ENCODE measurements at places on chromosomes 2 and 18.
A peak's percentile ranks its signal among the peaks of the same experiment; 100 is the strongest.

- DNase-seq = no peak
These were observed 61.2 kb upstream of the CABLES1 start for GRCh38 chr18:23073996-23074606.

DNA sequence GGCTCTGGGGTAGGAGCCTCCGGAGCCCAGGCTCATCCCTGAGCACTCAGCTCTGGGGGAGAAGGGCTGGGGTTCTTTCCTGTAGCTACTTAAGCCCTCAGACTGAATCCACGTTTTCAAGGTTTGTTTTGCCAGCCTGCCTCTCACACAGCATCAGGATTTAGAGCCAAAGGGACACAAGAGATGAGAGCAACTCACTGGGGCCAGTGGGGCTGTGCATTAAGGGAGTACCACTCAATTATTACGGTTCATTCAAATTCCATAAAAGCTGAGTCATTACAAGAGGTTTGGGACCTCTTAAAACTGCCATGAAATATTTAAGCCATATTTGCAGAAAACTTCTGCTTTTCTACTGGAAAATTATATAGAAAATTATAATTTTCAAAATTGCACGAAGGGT is 17.1 kb upstream of the SNED1 start:
- peak; percentile 13 for DNase-seq

GRCh38 chr2:82055846-82056245 is 1751.3 kb upstream of the LRRTM1 start:
- DNase-seq = no peak

DNA sequence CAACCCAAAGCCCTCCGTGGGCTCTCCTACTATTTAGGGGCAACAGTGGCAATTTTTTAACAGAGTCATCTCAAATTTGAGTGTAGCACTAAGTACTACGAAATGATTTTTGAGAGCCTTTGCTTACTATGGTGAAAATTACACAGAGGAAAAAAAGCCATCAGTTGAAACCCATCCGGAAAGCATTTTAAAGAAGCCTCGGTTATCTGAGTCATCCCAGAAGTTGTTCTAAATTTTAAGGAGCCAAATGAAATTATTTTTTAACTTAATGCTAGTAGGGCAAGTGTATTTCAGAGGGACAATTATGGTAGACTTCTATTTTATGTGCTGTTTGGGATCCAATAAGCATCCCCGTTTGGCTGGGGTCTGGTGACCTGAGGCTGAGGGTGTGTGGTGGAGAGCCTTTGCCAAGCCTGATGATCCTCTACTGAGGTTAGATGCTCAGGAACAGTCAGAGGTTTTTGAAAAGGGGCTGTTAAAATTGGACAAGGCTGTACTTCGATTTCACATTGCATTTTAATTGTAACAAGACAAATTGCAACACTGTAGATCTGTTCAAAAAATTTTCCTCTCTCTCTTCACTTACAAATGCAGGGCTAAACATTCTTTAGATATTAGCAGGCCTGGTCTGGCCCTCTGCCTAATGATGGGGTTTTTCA is 47.0 kb downstream of the RAPGEF4 start:
- peak; percentile 5 for DNase-seq

- DNase-seq = peak; percentile 7
These were observed 906 bp downstream of the IKZF2 start for GRCh38 chr2:213150315-213151097.

GRCh38 chr2:112301171-112301584 is 25.8 kb downstream of the ZC3H6 start:
- peak; percentile 81 for DNase-seq

DNA sequence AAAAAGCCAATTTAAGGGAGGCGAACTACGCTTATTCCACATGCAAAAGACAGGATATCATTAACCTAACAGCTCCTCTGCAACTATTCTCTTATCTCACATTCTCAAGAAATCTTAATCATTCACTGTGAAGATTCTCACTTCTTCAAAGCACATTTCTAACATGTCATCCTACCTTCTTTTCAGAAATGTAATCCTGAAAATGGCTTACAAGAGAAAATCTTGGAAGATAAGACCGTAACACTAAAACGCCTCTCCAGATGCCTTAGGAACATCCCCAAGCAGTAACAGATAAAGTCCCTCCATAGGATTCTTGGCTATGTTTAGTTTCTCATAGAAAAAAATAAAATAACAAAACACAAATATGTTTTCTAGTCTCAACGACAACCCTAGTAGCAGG is 373.9 kb upstream of the CNTNAP5 start:
- DNase-seq = no peak
